ENCODE measurements at places on chromosomes 5 and 9.

DNA sequence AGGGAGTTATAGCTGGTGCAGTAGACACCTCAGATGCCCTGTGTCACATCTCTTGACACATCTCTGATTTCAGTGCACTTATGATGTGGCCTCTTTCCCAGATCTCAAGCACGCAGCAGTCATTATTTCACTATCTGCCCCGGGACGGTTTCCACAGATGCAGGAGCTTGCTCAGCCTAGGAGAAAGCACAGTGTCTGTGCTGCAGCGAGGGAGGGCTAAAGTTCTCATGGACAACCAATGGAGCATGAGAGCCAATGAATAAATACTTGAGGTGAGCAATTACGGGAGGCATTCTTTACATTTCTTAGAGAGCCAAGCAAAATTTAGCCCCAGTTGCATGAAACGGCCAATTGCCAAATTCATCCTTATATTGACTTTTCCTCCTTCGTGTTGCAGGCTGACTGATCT, 7.4 kb upstream of the MOB3B start:
- DNase-seq, result no peak

- DNase-seq, result no peak
These were observed 32.7 kb upstream of the DNAH5 start for GRCh38 chr5:13976867-13977830.

GRCh38 chr9:134858051-134858841, 22.4 kb upstream of the FCN2 start:
- no peak for DNase-seq

GRCh38 chr5:155919126-155919525, 407.8 kb upstream of the SGCD start:
- DNase-seq, result no peak
